ENCODE measurements at places on chromosomes 3 and 15.

GRCh38 chr3:23747841-23748240, 57.9 kb upstream of the UBE2E1 start:
- DNase-seq, result no peak

- DNase-seq, result no peak
Observed at GRCh38 chr15:28990390-28990789, 104.6 kb downstream of the APBA2 start.

GRCh38 chr3:51954105-51954504, 1.1 kb upstream of the GPR62 start:
- DNase-seq, result no peak

GRCh38 chr15:33200444-33200843, 5.9 kb upstream of the FMN1 start:
- DNase-seq, result no peak

DNA sequence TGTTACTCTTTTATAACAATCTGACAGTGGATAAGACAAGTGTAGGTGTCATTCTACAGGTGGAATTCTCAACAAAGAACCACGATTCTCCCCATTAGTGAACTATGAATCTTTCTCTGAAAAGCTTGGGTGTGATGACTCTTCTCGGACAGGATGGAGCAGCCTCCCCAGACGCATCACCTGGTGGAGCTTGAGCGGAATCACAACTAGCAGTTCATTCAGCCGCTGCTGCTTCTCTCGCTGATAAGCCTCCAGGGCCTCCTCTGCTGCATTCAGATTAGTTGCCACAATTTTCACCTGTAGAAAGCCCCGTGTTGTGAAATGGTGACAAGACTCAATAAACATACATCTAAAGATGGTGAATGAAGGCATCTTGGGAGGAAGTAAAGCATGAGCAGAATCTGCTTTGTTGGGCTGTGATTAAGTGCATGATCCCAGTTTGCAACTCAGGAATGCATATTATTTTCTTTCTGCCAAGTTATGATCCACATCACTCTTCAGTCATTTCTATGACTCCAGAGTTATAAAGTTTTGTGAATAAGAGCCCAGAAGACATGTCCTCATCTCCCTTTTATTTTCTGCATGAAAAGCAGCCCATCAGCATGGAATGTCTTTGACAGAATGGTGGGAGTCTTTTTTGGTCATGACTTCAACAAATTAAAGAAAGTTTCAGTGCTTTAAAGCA, 93.6 kb downstream of the BOC start:
- DNase-seq, result no peak
